ENCODE measurements at places on chromosomes 12 and 14. TPM values are rescaled to one million over a fixed set of nuclear protein-coding genes. Genes with fewer than 3 reads are reported as not detected.

The C12orf43 gene
- 14.8 TPM for total RNA-seq

The CLEC1B gene
- not detected for total RNA-seq

The FAM222A gene
- 7.8 TPM for total RNA-seq

The COPS7A gene
- total RNA-seq = 80.2 TPM

The SOAT2 gene
- not detected for total RNA-seq

The TRPV4 gene
- total RNA-seq = not detected

The GPR135 gene
- 1.8 TPM for total RNA-seq

The GALNT6 gene
- total RNA-seq = 30.8 TPM

The GRIP1 gene
- total RNA-seq = 3.5 TPM

The TAPBPL gene
- 1.1 TPM for total RNA-seq

The RPL10L gene
- not detected for total RNA-seq

The NXPH4 gene
- 0.13 TPM for total RNA-seq

The PLEKHH1 gene
- 0.97 TPM for total RNA-seq

The RNASE2 gene
- not detected for total RNA-seq

The TAS2R31 gene
- total RNA-seq = 1.5 TPM

The ATXN3 gene
- total RNA-seq = 10.4 TPM

The CCND2 gene
- 0.08 TPM for total RNA-seq

The SLC38A6 gene
- 16.8 TPM for total RNA-seq

The PRKD1 gene
- total RNA-seq = 3.6 TPM

The BICDL1 gene
- total RNA-seq = not detected

The RAB21 gene
- 56.8 TPM for total RNA-seq

The BRF1 gene
- total RNA-seq = 29.9 TPM

The FGF6 gene
- not detected for total RNA-seq

The APOF gene
- total RNA-seq = not detected

The CLEC1A gene
- total RNA-seq = not detected

The BHLHE41 gene
- 69.1 TPM for total RNA-seq

The TRHDE gene
- 29.5 TPM for total RNA-seq

The PLEKHD1 gene
- not detected for total RNA-seq

The PLEKHG7 gene
- not detected for total RNA-seq

The ADCY6 gene
- 22.9 TPM for total RNA-seq

The CLEC2D gene
- 3.4 TPM for total RNA-seq

The SCN8A gene
- 4.3 TPM for total RNA-seq

The RIMBP2 gene
- 0.16 TPM for total RNA-seq

The KRT74 gene
- not detected for total RNA-seq

The KLRG1 gene
- 0.13 TPM for total RNA-seq

The TCL1B gene
- not detected for total RNA-seq

The SIX1 gene
- total RNA-seq = 3.7 TPM

The KLRF1 gene
- total RNA-seq = not detected

The RFX4 gene
- not detected for total RNA-seq

The OVCH1 gene
- total RNA-seq = not detected

The COCH gene
- 0.34 TPM for total RNA-seq

The PMEL gene
- not detected for total RNA-seq

The SERPINA12 gene
- not detected for total RNA-seq

The KRT78 gene
- total RNA-seq = 0.21 TPM

The PKP2 gene
- total RNA-seq = 29.9 TPM

The LPAR5 gene
- not detected for total RNA-seq

The OR6J1 gene
- not detected for total RNA-seq

The NTS gene
- total RNA-seq = not detected

The PRR13 gene
- total RNA-seq = 80.1 TPM

The PTPRB gene
- total RNA-seq = 4.5 TPM

Measured in SJSA1 (cell line).